Femur (tissue), 1 donor: ENCODE measurements at places on chromosomes 11 and 22.

GRCh38 chr22:39364714-39365491 is 15.1 kb downstream of the SYNGR1 start:
- DNase-seq: no peak

DNA sequence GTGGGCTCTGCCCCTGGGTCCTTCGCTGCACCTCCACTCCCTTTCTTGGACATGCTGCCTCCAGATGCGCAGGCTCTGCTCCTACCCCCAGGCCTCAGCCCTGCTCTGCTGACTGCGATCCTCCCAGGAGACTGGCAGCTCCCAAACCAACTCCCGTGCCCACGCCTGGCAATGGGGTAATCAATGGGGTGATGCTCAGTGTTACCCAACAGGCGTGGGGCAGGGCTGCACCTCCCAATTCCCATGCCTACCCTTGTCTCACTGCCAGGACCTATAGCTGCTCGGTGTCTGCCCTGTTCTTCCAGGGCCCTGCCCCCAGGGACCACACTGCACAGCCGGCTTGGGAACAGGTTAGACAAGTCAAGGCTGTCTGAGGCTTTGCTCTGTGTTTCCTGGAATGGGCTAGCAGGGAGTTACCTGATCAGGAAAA is at the start of gene ALDH3B2:
Gene ALDH3B2 (minus strand): TSS at position 182 of the 430 bp plus-strand sequence. CDS start 7,688 bp downstream, outside the sequence.
- no peak for DNase-seq

DNA sequence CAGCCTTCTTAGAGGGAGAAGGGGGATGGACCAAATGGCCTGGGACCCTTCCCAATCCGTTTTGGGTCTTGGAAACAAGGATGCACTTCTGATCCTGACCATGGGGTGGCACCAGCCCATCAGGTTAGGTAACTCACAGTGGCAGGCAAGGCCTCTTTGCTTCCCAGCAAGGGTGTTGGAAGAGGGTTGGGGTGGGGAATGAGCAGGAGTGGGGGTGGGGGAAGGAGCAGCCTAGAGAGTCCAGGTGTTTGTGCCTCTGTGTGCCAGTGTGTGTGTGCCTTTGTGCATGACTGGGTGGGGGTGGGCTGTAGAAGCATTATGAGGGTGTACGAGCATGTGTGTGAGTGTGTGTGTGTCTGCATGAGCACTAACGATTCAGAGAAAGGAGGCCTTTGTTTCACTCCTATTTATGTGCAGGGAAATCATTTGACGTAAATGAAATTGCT is 213.1 kb downstream of the INSC start:
- DNase-seq: peak; percentile 77

- DNase-seq: no peak
Observed at GRCh38 chr22:25545672-25546071, 18.8 kb upstream of the GRK3 start.

GRCh38 chr11:60744114-60744513 is 12.6 kb upstream of the MS4A15 start:
- no peak for DNase-seq

- DNase-seq: no peak
Observed at GRCh38 chr22:49123621-49124192, 704.0 kb downstream of the BRD1 start.

DNA sequence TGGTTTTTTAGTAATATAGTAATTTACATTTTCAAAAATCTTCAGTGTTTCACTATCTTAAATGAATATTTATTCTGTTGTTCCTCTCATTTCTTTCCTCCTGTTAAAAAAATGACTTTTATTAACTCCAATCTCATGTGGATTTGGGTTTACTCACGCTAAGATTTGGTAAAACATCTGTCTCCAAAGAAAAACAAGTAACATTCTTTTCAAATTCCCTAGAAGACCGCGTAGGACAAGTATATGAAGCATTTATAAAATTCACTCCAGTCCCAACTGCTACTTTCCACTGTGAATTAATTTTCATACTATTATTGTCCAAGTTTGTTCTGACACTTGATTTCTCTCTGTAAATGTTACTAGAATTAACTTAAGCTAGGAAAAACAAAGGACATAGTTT is 26.2 kb downstream of the SBF2 start:
- DNase-seq: no peak

GRCh38 chr22:24435861-24436371 is 8.5 kb downstream of the ADORA2A start:
- DNase-seq: no peak

DNA sequence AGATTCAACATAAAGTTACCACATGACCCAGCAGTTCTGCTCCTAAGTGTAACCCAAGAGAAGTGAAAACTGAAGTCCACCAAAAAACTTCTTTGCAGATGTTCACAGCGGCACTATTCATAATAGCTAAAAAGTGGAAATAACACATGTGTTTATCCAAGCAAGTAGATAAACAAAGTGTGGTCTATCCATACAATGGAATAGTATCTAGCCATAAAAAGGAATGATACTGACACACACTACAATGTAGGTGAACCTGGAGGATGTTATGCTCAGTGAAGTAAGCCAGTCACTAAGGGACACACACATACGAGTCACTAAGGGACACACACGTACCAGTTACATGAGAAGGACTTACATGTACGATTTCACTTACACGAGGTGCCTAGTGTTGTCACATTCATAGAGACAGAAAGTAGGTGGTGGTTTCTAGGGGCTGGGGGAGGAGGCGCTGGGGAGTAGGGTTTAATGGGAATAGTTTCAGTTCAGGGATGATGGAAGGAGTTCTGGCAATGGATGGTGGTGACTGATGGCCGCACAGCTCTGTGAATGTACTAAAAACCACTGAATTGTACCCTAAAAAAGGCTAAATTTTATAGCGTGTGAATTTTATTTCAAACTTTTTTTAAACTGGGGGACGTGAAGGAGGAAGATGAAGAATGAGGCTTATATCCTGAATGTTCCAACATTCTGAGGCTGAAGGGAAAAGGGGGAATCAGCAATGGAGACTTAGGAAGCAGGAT is 27.2 kb upstream of the COMT start:
- no peak for DNase-seq

DNA sequence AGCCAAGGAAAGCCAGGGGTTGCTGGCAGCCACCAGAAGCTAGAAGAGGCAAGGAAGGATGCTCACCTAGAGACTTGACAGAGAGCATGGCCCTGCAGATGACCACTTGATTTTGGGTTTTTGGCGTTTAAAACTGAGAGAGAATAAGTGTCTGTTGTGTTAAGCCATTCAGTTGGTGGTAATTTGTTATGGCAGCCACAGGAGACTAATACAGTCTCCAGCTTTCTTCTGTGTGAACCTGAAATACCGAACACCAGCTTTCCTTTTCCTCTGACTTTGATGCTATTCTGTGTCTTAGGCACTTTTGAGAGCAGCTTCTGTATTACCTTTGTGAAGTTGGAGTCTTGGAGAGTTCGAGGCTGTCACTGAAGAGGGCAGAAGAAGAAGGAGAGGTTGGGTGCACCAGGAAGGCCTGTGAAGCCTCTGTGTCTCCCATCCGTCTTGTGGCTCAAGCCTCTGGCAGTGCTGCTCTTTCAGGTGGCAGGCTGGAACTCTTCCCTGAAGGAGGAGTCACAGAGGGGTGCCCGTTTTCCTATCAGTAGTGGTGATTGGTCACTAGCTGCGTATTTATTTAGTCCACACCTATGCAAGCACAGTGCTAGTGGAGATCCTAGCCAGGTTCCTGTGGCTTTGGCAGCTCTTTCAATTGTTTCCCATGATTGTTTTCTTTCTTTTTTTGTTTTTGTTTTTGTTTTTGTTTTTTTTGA is 2.5 kb downstream of the TBC1D22A start:
- no peak for DNase-seq

GRCh38 chr11:72037554-72038311 is 39.0 kb downstream of the IL18BP start:
- peak; percentile 63 for DNase-seq

- no peak for DNase-seq
Observed at GRCh38 chr22:37095113-37095512, 14.4 kb downstream of the TMPRSS6 start.

DNA sequence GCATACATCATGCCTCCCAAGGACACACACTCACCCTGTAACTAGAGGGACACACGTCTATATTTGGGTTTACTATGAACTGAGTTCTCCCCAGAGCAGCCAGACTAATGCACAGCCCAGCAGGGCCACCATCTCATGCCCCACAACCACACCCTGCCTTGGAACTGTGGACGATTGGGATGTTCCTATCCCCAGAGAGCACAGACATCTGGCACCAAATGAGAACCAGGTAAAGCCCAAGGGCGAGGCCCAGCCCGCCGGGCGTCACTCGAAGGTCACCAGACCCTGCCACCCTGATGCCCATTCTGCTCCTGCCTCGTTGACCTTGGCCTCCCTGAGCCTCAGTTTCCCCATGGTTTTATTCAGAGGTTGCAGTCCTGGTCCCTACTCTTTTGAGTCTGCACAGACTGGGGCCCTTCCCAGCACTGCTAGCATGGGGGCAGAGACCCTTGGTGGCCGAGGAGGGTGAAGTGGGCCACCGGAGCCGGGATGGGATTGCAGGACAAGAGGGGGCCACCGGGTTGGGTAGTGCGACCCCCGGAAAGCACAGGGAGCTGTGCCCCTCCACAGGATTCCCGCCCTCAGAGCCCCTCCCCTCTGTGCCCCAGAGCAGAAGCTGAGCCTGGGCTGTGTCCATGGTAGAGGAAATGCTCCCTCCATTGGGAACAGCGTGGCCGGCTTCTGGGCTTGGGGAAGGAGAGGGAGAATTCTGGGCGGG is 56.8 kb downstream of the IGLL5 start:
- DNase-seq: no peak

- no peak for DNase-seq
Observed at GRCh38 chr11:132549001-132549400, 983.3 kb downstream of the OPCML start.

DNA sequence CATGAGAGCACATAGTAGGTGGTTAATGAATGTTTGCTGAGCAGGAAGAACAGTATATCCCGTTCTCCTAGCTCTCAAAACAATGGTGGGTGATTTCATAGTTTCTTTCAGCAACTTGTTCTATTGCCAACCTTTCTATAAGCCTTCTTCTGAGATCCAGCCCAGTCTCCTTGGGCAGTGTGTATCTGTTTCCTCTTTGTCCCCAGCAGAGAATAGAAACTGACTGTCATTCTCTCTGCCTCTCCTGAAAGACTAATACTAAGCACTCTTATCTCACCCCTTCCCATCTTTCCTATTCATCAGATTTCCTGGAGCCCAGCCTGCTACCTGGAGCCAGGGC is 272.9 kb downstream of the ST3GAL4 start:
- no peak for DNase-seq

DNA sequence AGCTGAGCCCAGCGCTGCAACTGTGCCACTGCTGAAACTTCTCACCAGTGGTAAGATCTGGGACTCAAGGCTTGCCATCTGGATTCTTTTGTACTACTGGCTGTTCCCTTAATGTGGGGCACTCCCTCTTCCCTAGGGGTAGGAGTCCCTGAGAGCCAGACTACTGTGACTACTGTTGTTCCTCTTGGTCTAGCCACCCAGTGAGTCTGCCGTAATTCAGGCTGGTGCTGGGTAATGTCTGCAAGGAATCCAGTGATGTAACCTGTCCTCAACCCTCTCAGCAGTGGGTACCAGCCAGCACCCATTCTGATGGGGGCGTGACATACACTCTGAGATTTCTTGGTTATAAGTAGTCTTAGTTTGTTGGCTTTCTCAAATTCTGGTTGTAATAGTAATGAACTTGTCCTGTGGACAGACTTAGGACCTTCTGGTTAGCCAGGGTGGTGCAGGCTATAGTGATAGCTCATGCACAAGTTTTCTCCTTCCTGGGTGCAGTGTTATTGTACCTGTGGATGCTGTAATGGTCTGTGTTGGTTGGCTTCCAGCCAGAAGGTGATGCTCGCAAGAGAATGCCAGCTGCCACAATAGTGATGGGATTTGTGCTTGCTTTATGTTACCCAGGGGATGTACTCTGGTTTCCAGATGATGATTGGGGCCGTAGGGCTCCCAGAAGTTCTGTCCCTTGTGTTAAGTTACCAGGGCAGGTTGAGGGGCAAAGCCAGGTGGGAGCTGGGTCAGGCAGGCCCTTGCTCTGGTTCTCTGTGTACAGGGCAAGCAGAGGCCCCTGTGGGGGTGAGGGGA is 65.5 kb downstream of the ARHGAP42 start:
- no peak for DNase-seq

DNA sequence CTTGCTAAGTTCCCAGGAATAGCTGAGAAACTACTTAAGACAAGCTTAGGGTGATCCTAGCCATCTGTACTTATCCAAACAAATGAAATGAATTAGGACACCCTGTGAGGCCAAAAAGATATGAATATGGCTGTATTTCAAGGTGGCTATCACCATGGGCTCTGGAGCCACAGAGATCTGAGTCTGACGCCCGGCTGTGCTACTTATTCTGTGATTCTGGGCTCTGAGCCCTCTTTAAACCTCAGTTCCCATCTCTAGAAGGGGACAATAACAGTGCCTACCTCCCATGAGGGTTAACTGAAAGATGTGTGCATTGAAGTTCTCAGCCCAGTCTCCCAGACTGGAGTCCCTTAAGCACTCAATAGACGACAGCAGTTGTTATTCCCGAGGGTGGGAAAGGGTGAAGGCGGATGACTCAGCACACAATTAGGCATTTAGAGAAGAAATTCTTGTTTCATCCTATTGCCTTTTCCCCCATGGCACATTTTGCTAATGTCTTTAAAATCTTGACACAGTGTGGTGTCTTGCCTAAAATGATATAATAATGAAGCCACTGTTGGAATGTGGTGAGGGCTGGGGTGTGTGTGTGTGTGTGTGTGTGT is 132.5 kb downstream of the ADAMTS15 start:
- DNase-seq: no peak

GRCh38 chr22:43151251-43152002 is at the start of gene TSPO:
TSS of gene TSPO (plus strand) at chr22:43151559. CDS start at chr22:43159239, 7,680 bp downstream.
- peak; percentile 87 for DNase-seq

GRCh38 chr11:125275905-125276618 is 111.5 kb downstream of the PKNOX2 start:
- DNase-seq: no peak

- peak; percentile 46 for DNase-seq
Observed at GRCh38 chr11:124798991-124799347, 1.2 kb downstream of the MSANTD2 start.

- DNase-seq: no peak
Observed at GRCh38 chr11:126722956-126723664, 277.5 kb downstream of the KIRREL3 start.

DNA sequence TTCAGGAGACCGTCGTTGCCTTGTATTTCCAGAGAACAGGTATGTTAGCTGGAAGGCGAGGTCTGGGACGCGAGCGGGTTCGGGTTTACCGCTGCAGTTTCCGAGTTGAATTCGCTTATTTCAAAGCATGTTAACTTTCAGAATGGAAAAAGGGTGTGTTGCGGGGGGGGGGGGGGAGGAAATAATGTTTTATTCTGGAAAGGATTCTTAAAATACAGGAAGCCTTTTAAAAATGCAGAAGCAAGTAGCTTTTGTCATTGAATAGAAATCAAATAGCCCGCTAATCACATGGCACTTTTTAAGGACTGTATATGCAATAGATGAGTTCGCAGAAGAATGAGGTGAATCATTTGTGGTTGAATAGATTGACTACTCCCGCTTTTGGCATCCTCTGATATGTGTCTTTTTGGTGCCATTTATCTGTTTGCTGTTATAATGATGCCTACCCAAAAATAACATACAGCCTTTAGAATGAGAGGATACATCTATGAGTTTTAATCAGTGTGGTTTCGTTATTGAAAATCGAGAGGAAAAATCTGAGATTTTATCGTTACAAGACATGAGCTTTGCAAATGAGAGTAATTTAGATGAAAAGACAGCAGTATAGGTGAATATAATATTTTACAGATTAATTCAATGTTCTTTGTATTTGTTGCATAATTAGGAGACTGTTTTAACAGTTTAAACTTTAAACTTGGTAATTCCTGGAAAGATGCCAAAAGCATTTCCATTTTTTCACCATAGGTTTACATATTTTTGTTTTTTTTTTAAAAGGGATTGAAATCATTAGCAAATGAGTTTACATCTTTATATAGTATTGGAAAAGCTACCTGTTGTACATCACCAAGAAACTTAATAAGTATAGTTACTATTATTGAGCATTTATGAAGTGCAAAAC is 1.7 kb downstream of the PDE3B start:
- DNase-seq: no peak
